ENCODE measurements at places on chromosomes 2 and 18.

- DNase-seq, result no peak
Observed at GRCh38 chr2:21489080-21489479, 365.3 kb downstream of the TDRD15 start.

GRCh38 chr18:3391704-3392466 is 58.1 kb upstream of the TGIF1 start:
- DNase-seq, result no peak

DNA sequence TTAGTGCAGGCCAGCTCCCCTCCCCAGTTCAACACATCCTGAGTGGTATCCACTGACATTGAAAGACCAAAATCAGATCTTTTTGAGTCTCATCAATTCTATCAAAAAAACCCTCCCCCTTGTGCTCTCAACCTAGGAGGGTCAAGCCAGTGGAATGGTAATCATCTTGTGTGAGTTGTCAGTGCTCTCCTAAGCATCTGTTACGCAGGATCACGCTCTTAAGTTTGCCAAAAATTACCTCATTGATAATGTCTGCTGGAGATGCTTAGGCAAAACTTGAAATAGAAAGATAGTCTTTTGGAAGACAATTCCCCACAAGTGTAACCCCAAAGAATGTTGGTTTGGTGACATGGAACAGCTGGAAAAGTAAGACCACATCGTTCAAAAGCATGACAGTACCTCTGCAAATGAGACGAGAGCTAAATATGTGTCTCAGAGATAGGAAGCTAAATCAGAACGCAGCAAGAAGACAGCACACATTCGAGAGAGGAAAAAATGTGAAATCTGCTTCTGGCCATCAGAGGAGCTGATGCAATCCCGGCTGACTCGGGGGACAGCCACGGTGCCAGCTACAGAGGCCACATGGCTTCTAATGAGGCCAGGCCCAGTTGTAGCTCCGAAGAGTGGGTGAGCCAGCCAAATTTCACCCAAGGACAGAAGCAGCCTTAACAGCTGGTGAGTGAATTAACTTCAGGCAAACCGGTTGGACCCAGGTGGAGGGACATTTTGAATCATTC is 753.9 kb downstream of the RNF144A start:
- no peak for DNase-seq

DNA sequence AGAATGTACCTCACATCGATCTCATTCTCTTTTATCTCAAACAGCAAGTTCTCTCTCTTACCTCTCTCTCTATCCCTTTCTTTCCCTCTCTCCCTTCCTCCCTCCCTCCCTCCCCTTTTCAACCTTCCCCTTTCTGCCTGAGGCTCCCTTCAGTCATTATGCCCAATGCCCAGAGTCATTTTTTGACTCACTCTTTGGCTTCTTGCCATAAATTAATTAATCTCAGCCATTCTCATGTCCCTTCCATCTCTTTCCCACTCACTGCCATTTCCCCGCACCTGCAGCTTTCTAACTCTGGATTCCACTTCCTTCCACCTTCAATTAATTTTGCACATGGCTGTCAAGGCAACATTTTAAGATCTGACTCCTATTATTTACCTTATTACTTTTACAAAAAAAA is 60.1 kb downstream of the EVA1A start:
- no peak for DNase-seq

DNA sequence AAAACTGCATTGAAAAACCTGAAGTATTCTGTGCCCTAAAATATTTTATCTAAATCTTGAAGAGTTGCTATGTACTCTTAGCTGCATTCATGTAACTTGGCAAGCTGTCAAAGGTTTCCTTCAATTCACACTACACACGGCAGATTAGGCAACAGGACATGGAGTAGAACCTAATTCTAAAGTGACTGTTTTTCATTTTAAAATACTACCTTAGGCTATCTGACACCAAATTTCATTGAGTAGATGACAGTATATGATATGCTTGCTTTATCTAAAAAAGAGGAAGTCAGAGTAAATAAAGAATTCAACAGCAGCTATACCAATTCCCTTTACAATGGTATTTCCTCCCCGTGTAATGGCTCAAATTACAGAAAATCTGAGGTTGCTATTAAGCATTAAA is 45.4 kb downstream of the EXOC6B start:
- no peak for DNase-seq

- DNase-seq, result no peak
Observed at GRCh38 chr2:188142088-188142487, 149.6 kb upstream of the GULP1 start.

DNA sequence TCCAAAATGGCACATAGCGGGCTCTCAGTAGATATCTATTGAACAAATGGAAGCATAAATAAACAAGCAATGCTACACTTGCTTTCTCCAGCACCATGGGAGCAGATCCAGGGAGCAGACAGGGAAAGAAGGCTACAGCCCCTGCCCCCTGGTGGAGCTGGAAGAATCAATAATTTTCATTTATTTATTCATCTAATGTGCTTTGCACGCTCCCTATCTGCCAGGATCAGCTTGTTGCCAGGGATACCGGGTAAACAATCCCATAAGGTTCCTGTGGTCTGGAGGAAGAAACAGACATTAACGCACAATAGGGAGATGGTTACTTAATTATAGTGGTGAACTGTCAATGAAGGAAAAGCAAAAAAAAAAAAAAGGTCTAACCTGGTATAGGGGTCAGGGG is 40.1 kb upstream of the CLASP1 start:
- no peak for DNase-seq

DNA sequence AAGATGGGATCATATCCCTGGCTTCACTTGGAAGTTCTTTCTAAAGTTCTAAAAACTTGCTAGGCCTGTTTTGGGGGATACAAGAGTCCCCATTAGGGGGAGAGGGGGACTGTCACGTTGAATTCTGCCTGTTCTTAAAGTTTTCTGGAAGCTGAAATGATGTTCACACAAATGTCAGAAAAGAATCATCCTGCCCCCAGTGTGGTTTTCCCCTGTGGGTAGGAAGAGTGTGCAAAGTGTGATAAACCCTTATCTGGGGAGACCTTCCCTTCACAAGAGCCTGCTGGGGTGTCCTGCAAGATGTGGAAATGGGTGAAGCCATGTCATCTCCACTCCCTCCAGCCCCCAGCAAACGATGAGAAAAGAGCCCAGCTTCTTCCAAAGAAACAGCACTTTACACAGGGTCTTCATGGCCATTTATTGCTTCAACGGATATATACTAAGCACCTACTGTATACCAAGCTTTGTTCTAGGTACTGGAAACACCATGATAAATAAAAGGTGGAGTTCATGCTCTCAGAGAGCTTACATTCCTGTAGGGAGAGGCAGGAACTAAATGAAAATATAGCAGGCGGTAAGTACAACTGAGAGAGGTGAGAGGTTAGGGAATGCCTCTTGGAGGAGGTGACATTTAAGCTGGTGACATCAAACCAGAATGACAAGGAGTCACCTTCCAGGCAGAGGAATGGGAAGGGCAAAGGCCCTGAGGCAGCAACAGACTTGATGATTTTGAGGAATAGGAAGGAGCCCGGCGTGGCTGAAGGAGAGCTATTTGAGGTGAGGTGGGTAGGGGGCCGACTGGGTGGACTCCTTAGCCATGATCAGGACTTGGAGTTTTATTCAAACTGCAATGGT is 1.6 kb downstream of the MFSD2B start:
- no peak for DNase-seq

- DNase-seq, result no peak
Observed at GRCh38 chr18:22507055-22507454, 89.3 kb upstream of the CTAGE1 start.
